ENCODE measurements at places on chromosomes 3 and 15. TPM values are rescaled to one million over a fixed set of nuclear protein-coding genes. Genes with fewer than 3 reads are reported as not detected.

The ITGA11 gene
- total RNA-seq: 14.7 TPM

The WDR76 gene
- total RNA-seq: 4.1 TPM

The AADACL2 gene
- total RNA-seq: not detected

The LMAN1L gene
- total RNA-seq: 6.6 TPM

The TMEM212 gene
- total RNA-seq: not detected
